ENCODE measurements at places on chromosomes 2 and 18.

DNA sequence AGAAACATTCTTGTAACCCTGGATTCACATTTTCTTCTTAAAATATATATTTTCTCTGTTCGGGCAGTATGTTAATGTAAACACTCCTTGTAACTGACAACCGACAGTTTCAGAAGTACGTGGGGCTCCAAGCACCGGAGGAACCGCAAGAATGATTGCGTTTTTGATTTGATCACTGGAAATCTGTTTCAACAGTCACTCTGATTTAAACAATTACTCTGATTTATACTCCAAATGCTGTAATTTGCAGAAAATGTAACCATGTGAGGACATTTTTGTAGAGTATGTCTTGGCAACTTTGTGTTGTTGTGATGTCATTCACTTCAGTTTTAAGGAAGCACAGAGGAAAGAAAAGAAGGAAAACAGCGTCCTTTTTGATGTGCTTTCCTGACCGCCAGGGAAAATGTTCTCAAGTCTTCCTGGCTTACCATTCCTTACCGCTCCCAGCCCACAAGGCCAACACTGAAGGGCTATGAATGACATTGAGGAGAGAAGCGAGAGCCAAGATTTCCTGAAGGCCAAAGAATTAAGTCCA is 77.7 kb downstream of the APOB start:
- no peak for DNase-seq

- DNase-seq, result no peak
These were observed 69.3 kb downstream of the ACTR2 start for GRCh38 chr2:65296971-65297370.

DNA sequence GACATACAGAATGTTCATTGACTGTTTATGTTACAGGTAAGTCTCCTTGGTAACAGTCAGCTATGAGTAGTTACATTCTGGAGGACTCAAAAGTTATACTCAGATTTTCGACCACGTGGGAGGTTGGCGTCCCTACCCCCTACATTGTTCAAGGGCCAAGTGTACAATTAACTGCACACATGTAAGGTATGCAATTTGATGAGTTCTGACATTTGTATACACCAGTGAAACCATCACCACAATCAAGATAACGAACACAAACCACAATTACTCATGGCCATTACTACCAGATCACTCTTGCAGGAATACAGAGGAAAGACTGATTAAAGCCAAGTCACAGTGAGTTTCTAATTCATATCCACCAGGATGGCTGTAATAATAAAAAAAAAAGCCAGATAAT is 39.6 kb upstream of the LDLRAD4 start:
- peak; percentile 33 for DNase-seq

- peak; percentile 16 for DNase-seq
These were observed 558 bp downstream of the FBXO41 start for GRCh38 chr2:73283545-73284295.

DNA sequence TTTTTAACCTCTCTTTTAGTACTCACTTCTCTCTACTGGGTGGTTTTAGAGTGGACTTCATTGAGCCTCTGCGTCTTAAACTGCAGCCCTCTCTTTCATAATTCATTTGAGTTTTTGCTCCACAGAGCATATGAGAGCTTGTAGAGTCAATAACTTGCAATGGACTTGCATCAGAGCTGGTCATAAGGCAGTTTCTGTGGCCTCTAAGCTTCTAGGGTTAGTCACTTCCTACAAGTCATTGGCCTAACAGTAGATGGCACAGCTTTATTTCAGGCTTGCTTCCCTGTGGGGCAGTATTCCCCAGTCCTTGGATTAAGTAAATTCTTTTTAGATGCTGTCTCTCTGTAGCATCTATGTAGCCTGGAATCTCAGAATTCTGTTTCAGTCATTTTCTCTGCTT is 1435.7 kb downstream of the LRP1B start:
- DNase-seq, result no peak

GRCh38 chr2:54553075-54553474 is 96.9 kb downstream of the SPTBN1 start:
- no peak for DNase-seq

DNA sequence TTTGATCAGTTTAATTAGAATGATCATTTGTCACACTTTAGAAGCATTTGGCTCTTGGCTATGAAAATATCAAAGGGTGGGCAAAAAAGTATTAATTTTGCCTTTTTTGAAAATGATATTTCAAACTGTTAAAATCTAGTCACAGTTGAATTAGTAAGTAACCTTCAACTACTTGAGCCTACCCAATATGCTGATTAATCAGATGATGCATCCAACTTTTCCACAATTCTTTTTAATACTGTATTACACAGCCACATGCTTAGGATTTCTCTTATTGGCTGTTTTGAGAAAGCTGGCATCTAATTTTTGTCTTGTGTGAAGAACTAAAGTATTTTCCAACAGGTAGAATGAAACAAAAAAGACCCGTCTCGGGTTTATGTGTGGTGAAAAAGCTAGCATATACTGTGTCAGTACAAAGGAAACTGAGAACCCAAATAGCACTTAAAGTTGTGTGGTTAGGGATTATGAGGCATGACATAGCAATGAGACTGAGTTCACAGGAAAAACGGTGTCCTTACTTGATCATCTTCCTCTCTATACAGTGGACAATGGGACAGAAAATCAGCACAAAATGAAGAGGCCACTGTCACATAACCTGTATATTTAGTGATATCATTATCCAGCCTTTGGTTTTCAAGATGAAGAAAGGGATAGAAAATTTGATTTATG is 11.7 kb downstream of the OSBPL6 start:
- no peak for DNase-seq
